Vagina (tissue), 2 donors: ENCODE measurements at places on chromosomes 2 and 18. TPM values are rescaled to one million over a fixed set of nuclear protein-coding genes. Genes with fewer than 3 reads are reported as not detected.

DNA sequence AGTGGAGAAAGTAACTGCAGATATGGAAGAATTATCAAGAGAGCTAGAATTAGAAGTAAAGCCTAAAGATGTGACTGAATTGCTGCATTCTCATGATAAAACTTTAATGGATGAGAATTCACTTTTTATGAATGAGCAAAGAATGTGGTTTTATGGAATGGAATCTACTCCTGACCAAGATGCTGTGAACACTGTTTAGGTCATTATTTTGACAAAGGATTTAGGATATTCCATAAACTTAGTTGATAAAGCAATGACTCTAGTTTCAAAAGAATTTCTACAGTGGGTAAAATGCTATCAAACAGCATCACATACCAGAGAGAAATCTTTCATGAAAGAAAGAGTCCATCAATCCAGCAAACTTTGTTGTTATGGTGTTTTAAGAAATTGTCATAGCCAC, 1317.7 kb upstream of the ACVR2A start:
- DNase-seq = no peak

DNA sequence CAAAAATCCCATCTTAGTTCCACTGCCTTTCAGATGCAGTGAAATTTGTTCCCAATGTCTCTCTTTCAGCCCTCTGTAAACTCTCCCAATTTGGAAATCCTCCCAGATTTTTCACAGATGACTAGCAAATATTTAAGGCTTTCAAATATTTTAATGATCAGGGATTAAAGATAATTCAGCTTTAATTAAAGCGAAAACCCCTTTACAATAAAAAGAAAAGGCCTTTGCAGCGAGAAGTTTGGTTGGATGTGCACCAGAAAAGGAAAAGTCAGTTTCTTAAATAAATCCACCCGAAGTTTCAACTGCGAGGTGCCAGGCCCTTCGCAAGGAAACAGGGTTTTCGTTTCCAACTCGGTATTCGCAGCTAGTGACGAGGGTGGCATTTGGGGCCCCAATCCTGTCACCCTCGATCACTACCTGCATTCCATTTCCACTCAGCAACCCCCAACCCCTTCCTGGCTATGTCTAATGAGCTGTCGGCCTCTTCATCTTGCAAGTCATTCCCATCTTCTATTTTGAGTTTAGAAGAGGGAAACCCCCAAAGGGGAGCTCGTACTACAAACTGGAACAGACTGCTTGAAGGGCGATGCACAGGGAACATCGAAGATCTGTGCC, 1.5 kb downstream of the RAX start:
- no peak for DNase-seq

- DNase-seq = no peak
These were observed 12.5 kb downstream of the RASGRP3 start for GRCh38 chr2:33488715-33489540.

DNA sequence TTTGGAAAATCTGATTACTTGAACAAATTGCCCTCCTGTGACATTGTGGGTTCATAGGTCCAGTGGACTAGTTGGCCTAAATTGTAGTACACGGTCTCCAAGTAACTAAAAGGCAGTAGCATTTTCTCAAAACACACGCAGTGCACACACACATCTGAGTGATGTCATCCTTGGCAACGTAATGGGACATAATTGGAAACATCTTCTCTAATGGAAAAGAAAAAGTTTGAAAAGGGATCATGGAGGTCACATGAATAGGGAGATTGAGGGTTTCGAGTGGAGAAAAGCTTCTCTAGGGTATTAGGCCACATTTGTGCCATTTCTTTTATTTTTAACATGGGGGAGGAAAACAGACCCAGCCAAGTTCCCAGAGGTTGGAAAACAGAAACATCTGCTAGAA, 93.3 kb downstream of the MAP4K4 start:
- DNase-seq = no peak

DNA sequence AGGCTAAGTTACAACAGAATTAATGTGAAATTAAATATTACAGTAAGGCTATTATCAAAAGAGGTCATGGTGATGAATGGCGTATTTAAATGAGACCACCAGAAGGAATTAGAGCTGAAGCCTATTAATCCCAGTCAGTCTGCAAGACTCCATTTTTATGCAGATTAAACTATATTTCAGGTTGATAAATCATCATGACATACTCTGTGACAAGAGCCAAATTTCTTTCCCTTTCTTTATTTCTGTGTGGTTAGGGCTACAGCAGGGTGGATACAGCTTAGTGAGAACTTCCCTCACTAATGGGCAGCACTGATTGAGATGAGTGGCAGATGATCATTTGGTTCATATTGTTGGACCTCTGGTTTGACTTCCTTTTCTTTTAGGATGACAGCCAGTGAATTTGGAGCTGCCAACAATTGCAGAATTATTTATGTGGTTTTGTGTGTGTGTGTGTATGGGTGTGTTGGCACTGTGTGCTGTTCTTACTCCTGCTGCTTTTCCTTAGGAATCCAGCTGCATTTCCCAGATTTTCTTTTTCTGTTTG, 481.3 kb downstream of the PIK3C3 start:
- DNase-seq = no peak

DNA sequence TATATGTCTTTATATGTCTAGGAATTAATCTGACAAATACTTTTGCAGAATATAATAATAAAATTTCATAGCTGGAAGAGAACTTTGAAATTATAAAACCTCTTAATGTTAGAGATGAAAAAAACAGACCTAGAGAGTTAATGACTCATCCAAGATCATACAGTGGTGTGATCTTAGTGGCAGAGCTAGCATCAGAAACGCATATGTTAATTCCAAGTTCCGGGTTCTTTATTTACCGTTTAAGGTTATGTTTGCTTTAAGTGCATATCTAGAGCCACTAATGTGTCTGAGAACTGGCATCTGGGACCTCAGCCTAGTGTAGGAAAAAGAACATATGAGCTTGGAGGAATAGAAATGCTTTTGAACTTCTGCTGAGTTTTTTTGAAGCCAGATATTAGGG, 24.3 kb downstream of the CERS6 start:
- DNase-seq = no peak

DNA sequence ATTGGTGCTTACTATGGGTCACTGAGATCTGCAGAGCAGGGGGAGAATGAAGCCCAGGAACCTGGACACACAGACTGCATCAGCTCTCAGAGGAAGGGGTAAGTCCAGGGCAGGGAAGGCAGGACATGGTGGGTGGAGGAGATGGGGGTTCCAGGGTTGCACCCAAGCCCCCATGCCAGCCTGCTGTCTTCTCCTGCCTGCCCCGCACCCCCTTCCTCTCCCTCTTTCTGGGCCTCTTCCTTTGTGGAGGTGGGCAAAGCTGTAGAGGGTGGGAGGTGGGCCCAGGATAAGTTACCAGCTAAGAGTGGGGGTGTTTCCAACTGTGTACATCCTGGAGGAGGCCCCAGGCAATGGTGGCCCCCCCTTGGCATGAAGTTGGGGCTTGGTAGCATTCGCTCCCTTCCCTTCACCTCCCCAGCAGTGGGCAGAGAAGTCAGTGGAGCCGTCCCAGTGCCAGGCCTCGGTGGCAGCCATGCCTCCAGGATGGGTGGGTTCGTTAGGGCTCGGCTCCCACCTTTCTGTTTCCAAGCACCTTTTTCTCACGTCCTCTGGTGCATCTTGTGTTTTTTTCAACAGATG, 132.2 kb downstream of the CLIP4 start:
- DNase-seq = no peak

- DNase-seq = no peak
These were observed 14.7 kb downstream of the SLC14A1 start for GRCh38 chr18:45738660-45739059.

DNA sequence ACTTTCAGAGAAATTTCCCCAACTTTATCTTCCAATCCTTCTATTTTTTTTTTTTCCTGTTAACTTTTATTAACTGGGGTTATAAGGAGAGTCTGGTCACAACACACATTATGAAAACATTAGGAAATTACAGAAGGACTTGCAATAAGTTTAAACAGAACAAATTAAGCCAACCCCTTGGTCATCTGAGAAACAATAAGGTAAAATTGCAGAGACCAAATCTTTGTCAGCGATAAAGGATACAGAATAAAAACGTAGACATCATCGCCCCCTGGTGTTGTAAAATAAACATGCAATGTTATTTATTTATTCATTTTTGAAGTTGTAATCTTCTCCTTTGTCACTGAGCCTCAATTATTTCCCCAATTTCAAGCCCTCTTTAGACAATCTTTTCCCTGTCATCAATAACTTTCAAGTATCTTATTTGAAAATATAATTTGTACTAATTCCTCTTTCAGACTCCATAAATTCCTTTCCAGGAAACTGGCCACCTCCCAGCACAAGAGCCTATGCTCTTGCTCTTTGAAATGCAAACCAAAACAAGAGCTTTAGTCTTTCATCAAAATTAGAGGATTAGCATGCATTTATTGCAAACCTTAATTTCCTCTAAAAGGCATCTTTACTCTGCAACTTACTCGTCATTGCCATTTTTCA, 19.5 kb downstream of the G6PC2 start:
- DNase-seq = no peak

GRCh38 chr2:172373766-172374165, 53.6 kb upstream of the ITGA6 start:
- no peak for DNase-seq

DNA sequence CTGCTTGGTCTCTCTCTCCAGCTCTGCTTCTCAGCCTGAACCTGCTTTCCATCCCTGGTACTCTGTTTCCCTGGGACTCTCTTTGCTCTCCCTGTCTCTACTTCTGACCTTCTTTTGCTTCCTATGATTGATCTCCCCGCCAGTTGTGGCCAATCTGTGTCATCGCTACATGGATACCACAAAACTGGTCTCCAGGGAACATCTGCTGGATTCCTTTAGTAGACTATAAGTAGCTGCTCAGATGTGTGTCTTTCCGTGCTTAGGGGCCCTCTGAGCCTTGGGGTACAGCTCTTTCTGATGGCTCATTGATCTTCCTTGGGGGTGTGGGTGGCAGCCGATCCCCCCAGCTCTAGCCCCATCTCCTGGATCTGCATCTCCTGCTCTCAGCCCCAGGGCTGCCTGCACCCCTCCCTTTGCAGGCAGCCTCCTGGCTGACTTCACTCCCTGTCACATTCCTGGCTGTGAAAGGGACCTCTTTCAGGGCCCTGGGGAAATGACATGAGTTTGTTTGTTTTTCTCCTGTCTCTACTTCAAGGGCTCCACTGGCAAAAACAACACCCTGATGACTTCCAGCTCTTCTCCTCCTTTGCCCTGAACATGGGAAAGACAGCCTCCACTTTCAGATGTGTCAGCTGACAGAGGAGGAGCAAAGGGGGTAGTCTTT, 333.7 kb downstream of the CYP26B1 start:
- DNase-seq = peak; percentile 58

DNA sequence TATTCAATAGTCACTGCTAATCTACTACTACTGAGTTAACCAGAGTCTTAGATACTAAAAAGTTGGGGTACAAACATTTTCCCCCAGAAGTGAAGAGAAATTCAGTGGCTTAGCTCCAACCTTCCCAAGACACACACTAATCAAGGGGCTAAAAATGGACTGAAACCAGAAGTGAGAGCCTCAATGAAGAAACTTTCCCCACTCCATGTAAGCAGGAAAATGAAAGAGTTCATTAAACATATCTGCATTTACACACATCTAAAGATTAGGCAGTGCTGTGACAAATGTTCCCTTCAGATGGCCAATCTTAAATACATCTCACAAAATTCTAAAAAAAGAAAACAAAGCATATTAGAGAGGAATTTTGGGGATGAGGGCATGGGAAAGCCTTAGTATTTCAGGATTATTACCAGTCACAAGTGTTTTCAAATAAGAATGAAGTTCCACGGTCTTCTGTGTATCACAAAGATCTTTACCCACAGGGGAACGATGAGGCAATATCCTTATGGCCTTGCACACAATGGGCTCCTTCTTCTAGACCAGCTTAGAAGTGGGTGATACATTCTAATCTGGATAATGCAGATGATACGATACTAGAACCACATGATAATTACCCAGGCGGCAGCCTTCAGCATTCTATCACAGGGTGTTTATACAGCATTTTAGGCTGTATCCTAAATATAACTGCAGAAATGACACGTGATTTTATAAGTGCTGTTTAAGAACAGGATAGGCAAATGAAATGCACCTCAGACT, 17.1 kb downstream of the ANKRD44 start:
- DNase-seq = no peak

GRCh38 chr2:219684721-219685689, 57.6 kb downstream of the SLC4A3 start:
- peak; percentile 92 for DNase-seq

DNA sequence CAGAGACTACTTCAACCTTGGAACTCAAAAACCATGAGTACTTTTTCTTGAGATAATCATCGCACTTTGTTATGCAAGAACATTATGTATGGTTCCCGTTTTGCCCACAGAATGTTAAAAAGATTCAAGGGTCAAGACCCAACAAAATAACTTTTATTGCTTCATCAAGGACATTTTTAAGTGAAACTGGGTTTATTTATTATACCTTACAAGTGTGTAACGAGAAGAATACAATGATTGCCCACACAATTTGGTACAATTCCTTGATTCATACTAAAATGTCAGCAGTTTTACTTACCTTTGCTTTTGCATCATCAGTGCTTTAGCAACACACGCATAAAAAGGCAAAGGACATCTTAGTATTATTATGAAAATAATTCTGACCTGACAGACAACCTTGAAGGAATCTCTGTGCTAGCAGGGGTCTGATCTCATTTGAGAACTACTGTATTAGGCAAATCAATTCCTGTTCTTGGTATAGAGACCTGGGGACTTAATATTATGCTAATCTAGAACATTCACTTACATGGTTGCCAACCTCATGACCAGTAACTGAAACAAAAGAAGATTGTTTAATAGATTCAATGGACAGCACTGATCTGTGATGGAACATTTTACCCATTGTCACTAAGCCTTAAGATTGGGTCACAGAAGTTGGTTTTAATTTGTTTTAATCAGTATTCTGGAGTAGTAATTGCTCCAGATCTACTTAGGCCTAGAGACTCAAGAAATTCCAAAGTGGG, 16.2 kb downstream of the CCDC88A start:
- no peak for DNase-seq

DNA sequence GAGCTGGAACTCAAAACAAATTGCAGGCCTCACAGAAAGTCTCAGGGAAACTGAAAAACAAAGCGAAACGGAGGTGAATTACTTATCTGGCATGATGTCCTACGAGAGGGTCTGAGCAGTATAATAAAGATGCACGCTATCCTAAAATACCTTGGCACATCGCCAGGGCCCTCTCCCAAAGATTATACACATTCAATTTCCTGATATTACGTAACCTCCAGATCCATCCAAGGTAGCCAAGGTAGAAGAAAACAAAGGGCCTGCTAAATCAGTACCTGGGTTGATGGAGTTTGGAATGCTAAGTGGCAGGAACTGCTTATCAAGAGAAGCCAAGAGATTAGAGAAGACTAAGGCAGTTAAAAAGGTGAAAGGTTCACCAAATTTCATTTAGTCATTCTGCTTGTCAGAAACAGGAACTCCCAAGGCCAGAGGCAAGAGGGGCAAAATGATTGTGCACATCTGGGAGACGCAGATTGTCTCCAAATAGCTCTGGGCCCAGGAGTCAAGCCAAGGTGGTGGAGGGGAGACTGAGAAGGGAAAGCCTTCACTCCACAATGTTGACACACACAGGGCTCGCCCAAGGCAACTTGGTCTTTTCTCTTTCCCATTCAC, 236.8 kb upstream of the ATP5MC3 start:
- DNase-seq = no peak

The SCN7A gene
- total RNA-seq = 15.0 TPM

The ACVR1 gene
- total RNA-seq = 25.8 TPM

The CYS1 gene
- total RNA-seq = 13.5 TPM

The CCDC85A gene
- 4.7 TPM for total RNA-seq

The KIAA2012 gene
- total RNA-seq = not detected

The UPP2 gene
- not detected for total RNA-seq

The CAVIN2 gene
- 50.6 TPM for total RNA-seq

The GALNT14 gene
- 1.7 TPM for total RNA-seq
